Natural killer cell (primary cell): ENCODE measurements at places on chromosomes 13 and 19.

DNA sequence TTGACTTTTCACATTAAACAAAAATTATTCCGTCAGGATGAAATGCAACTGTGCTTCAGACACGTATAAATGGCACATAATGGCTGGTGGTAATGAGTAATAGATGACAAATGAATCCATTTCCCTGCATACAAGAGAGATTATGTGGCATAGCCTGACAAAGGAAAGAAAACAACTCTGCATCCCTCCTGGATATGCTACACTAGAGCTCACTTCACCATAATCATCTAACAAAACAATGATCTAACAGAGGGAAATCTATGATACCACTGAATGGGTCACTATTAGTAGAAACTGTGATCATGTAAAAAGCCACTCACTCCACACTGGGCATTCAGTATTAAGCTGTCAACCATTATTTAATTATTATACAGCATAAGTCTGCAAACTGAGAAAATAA, 1498.4 kb downstream of the EFNB2 start:
- no peak overlapping the region for H3K4me3 ChIP-seq
- no peaks in the 10 kb centered on the region for H3K27me3 ChIP-seq
- H3K36me3 ChIP-seq: no peaks in the 10 kb centered on the region
- H3K27ac ChIP-seq: no peak overlapping the region
- no peak for DNase-seq

GRCh38 chr13:77786695-77787287, 89.3 kb downstream of the SLAIN1 start:
- H3K4me3 ChIP-seq: no peak overlapping the region
- DNase-seq: no peak
- no peaks in the 10 kb centered on the region for H3K4me1 ChIP-seq
- H3K27ac ChIP-seq: no peak overlapping the region
- no peaks in the 10 kb centered on the region for H3K27me3 ChIP-seq
- H3K36me3 ChIP-seq: no peaks in the 10 kb centered on the region

DNA sequence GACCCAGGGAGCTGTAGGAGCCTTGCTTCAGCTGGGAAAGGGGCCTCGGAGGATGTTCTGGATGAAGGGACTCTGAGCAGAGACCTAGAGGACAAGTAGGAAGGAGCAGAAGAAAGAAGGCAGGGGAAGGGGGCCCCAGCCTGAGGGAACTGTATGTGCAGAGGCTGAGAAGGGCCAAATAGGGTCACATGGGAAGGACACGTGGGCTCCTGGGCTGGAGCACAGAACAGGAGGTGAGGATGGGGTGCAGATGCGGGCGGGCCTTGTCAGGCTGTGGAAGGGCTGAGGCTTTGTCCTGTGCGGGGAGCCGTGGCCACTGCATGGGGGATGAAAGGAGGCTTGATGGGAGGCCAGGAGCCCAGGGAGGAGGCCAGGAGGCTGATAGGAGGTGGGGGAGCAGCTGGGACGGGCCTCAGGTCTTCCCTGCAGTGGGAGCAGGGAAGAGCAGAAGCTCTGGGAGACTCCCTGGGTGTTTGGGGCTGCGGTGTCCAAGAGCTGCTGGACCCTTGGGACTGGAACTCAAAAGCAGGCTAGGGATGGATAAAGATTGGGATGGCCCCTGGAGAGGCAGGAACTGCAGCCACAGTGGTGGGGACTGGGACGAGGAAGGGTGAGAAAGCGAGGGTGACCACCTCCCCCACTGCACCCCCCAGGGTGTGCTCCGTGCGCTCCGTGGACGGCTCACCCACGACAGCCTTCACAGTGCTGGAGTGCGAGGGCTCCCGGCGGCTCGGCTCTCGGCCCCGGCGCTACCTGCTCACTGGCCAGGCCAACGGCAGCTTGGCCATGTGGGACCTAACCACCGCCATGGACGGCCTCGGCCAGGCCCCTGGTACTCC, 11.4 kb upstream of the LTBP4 start:
- no peak overlapping the region for H3K27ac ChIP-seq
- no peak overlapping the region for H3K4me3 ChIP-seq
- peaks cover 21% of the 10 kb centered on the region for H3K36me3 ChIP-seq
- H3K4me1 ChIP-seq: peaks cover 7% of the 10 kb centered on the region
- no peak for DNase-seq
- H3K27me3 ChIP-seq: no peaks in the 10 kb centered on the region

- H3K4me3 ChIP-seq: no peak overlapping the region
- DNase-seq: no peak
- no peak overlapping the region for H3K27ac ChIP-seq
- no peaks in the 10 kb centered on the region for H3K4me1 ChIP-seq
- H3K27me3 ChIP-seq: no peaks in the 10 kb centered on the region
Measured at GRCh38 chr13:49419276-49419675, 24.6 kb downstream of the CAB39L start.

- peaks cover 12% of the 10 kb centered on the region for H3K36me3 ChIP-seq
- H3K27me3 ChIP-seq: no peaks in the 10 kb centered on the region
- H3K4me3 ChIP-seq: no peak overlapping the region
- no peak overlapping the region for H3K27ac ChIP-seq
- DNase-seq: no peak
- peaks cover 26% of the 10 kb centered on the region for H3K4me1 ChIP-seq
Measured at GRCh38 chr19:39438270-39438934, 2.7 kb upstream of the RPS16 start.

DNA sequence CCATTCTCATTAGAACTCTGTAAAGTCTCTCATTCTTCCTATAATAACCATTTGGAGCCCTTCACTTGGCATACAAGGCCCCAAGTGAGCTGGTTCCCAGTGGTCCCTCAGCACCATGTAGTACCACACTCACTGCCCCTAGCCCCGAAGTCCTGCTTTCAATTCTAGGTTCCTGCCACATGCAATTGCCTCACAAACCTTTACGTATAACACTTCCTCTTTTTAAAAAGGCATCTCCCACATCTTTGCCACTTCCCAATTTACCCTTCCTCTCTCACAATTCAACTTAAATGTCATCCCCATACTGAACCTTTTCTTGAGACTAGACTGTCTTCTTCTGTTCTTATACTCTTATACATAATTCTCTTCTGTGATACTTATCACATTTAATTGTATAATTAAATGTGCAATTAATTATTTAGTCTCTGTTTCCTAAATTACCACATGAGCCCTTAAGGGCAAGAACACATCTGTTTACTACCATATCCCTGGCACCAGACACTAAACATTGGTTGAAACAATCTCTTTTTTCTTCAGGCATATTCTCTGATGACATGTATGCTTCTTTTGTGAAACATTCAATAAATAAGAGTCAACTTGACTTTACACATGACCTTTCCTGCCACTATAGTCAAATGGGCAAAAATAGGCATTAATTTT, 304.0 kb downstream of the SPRY2 start:
- no peaks in the 10 kb centered on the region for H3K36me3 ChIP-seq
- no peak for DNase-seq
- H3K4me3 ChIP-seq: no peak overlapping the region
- no peak overlapping the region for H3K27ac ChIP-seq
- H3K27me3 ChIP-seq: no peaks in the 10 kb centered on the region

DNA sequence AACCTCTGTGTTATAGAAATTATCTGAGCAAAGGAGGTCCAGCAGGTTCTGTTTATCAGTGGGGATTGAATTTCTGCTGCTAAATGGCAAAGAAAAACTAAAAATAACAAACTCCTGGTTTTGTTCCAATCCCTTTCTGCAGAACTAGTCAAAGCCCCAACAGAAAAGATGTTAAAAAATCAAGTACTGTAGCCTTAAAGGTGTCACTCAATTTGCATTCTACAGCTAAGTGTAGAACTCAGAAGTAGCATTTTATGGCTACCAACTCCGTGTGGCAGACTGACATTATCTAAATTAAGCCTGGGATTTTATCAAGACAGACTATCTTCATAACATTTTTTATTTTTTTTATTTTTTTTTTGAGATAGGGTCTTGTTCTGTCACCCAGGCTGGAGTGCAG, 91.5 kb upstream of the SLC15A1 start:
- no peaks in the 10 kb centered on the region for H3K27me3 ChIP-seq
- H3K36me3 ChIP-seq: peaks cover 25% of the 10 kb centered on the region
- H3K4me3 ChIP-seq: no peak overlapping the region

DNA sequence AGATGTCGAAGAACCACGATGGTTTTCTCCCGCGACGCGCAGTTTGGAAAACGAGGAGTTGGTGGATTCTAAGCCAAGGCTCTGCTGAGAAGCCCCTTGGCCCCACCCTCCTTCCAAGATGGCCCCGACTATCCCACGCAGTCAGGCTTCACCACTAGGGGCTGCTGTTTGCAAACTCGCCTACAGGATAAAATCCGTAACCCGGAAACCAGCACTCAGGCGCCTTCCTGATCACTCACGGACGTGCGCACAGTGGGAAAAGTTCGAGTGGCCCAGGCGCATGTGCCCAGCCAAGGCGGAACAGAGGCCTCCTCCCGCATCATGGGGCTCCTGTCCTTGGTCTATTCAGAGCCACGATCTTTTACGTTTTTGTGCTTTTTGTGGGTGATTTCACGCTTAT, 19.2 kb upstream of the UQCR11 start:
- peak; percentile 73 for DNase-seq
- no peak overlapping the region for H3K4me3 ChIP-seq
- no peaks in the 10 kb centered on the region for H3K27me3 ChIP-seq
- H3K36me3 ChIP-seq: peaks cover 10% of the 10 kb centered on the region

- no peaks in the 10 kb centered on the region for H3K4me1 ChIP-seq
- no peak overlapping the region for H3K27ac ChIP-seq
- no peaks in the 10 kb centered on the region for H3K36me3 ChIP-seq
- peak; percentile 52 for DNase-seq
- no peaks in the 10 kb centered on the region for H3K27me3 ChIP-seq
Measured at GRCh38 chr19:18879579-18880373, 16.2 kb downstream of the CERS1 start.

- H3K27me3 ChIP-seq: no peaks in the 10 kb centered on the region
- DNase-seq: no peak
- H3K36me3 ChIP-seq: peaks cover 95% of the 10 kb centered on the region
- H3K4me3 ChIP-seq: no peak overlapping the region
Measured at GRCh38 chr13:46137627-46138317, 32.9 kb upstream of the CPB2 start.

- no peak for DNase-seq
- no peak overlapping the region for H3K27ac ChIP-seq
- H3K4me1 ChIP-seq: peaks cover 2% of the 10 kb centered on the region
- H3K36me3 ChIP-seq: no peaks in the 10 kb centered on the region
- no peak overlapping the region for H3K4me3 ChIP-seq
Measured at GRCh38 chr13:23996456-23996855, 99.2 kb upstream of the C1QTNF9B start.

DNA sequence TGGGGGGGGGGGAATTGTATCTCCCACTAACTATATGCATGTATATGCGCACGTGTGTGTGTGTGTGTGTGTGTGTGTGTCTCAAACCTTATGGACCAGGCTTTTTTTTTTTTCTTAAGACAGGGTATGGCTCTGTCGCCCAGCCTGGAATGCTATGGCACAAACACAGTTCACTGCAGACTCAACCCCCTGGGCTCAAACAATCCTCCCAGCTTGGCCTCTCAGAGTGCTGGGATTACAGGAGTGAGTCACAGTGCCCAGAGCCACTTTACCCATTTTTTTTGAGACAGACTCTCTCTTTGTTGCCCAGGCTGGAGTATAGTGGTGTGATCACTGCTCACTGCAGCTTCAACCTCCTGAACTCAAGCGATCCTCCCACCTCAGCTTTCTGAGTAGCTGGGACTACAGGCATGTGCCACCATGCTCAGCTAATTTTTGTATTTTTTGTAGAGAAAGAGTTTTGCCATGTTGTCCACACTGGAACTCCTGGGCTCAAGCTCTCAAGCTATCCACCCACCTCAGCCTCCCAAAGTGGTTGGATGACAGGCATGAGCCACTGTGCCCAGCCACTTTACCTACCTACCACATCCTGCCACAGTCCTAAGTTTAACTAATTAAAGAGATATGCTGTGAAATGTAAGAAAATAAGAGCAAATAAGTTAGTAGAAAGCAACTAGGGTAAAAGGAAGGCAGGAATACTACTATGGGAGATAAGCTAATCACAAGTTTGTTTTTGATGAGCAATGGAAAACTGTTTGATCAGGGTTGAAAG, 2.4 kb downstream of the ZMYM5 start:
- no peak overlapping the region for H3K4me3 ChIP-seq
- H3K36me3 ChIP-seq: peaks cover 6% of the 10 kb centered on the region
- no peak overlapping the region for H3K27ac ChIP-seq
- DNase-seq: peak; percentile 26
- peaks cover 25% of the 10 kb centered on the region for H3K4me1 ChIP-seq

DNA sequence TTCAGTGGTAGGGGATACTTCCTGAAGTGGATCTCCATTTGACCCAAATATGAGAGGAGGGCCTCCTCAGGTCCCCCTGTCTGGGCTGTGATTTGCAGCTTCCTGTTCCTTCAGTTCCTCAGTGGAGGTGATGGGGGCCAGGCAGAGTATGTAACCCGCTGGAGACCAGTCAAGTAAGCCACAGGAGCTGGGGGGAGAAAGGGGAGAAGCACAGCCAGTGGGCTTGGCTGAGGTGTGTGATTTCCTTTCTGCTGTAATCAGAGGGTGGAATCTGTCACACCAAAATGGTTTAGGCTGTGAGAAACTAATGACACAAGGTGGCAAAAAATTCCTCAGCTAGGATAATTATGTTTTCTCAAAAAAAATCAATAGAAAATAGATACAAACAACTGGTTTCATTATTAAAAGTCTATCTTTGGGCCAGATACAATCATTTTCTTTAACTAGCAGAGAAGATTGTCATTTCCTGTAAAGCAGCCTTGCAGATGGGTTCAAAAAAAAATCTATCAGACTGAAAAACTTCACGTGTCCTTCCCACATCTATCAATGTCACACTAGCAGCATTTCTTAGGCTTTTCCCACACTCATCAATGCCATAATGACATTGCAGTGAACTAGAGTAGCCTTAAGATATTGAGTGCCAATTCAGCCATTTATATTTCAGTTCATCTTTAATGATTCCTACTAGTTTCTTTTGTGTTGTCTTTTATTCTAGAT, 1660.3 kb downstream of the EFNB2 start:
- H3K36me3 ChIP-seq: no peaks in the 10 kb centered on the region
- peak overlapping the region; percentile 77 for H3K27ac ChIP-seq
- peak; percentile 24 for DNase-seq
- peaks cover 5% of the 10 kb centered on the region for H3K4me1 ChIP-seq

GRCh38 chr19:50288954-50289353, 40.2 kb downstream of the KCNC3 start:
- DNase-seq: no peak
- H3K36me3 ChIP-seq: no peaks in the 10 kb centered on the region
- no peak overlapping the region for H3K4me3 ChIP-seq
- no peak overlapping the region for H3K27ac ChIP-seq
- H3K27me3 ChIP-seq: no peaks in the 10 kb centered on the region
- H3K4me1 ChIP-seq: no peaks in the 10 kb centered on the region

DNA sequence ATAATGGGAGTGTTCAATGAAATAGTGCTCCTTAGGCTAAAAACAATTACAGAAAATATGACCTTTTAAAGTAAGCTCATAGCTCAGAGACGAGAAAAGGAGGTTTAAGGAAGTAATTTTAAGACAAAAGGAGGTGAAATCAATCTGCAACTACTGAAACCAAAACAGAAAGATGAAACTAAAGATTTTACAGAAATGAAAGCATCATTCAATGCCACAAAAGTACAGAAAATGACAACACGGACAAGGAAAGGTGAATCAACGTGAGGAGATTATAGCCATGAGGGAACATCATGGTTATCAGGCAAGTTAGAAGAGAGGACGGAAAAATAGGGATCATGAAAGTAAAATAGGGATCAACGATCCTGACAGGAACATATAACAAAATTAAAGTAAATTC, 745.2 kb downstream of the PCDH17 start:
- DNase-seq: no peak
- no peaks in the 10 kb centered on the region for H3K27me3 ChIP-seq
- H3K4me1 ChIP-seq: no peaks in the 10 kb centered on the region
- H3K36me3 ChIP-seq: no peaks in the 10 kb centered on the region

GRCh38 chr13:100773923-100774663, 99.5 kb upstream of the TMTC4 start:
- H3K4me3 ChIP-seq: no peak overlapping the region
- DNase-seq: no peak
- no peak overlapping the region for H3K27ac ChIP-seq
- no peaks in the 10 kb centered on the region for H3K36me3 ChIP-seq
- no peaks in the 10 kb centered on the region for H3K27me3 ChIP-seq
- no peaks in the 10 kb centered on the region for H3K4me1 ChIP-seq
